Activated CD4-positive, alpha-beta T cell treated with anti-CD3 and anti-CD28 coated beads, Interleukin-10, Interleukin-2, amounts not matched to agents 100 ng/mL and 50 ng/mL, durations not matched to agents 16 hours and 8 hours (primary cell): ENCODE measurements at places on chromosomes 4 and X.

DNA sequence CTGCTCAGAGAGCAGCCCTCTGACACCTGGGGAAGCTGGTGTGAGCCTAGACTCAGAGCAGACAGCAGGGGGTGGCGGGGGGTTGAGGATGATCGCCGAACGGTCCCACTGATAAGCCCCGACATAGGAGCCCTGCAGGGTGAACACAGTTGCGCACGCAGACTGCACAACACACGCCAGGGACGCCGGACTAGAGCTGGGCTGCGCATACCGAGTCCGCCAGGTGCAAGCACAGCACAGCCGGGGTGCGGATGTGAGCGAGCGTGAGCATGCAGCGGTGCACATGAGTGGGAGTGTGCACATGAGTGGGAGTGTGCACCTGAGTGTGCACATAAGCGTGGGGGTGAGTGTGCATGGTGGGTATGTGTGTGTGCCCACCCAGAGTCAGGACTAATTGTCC lies 36.7 kb downstream of the FAM53A start:
- no peak for DNase-seq

- no peak for DNase-seq
Measured at GRCh38 chr4:145533001-145533400, 51.3 kb downstream of the SMAD1 start.

DNA sequence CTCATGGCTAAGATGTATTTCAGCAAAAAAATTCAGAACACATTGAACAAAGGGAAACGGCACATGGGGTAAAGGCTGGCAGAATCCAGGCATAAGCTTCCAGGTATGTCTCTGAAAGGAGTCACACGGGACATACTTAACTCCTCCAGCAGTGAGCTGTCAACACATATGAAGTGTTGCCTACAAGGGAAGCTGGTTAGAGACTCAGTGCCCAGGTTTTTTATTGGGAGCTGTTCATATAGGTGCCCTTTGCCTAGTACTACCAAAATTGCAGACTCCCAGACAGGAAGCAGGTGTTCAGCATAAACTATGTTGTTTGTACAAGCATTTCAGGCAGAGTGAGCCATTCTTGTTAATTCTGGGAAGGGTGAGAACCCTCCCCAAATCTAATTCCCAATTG lies 77.4 kb upstream of the PUDP start:
- no peak for DNase-seq

DNA sequence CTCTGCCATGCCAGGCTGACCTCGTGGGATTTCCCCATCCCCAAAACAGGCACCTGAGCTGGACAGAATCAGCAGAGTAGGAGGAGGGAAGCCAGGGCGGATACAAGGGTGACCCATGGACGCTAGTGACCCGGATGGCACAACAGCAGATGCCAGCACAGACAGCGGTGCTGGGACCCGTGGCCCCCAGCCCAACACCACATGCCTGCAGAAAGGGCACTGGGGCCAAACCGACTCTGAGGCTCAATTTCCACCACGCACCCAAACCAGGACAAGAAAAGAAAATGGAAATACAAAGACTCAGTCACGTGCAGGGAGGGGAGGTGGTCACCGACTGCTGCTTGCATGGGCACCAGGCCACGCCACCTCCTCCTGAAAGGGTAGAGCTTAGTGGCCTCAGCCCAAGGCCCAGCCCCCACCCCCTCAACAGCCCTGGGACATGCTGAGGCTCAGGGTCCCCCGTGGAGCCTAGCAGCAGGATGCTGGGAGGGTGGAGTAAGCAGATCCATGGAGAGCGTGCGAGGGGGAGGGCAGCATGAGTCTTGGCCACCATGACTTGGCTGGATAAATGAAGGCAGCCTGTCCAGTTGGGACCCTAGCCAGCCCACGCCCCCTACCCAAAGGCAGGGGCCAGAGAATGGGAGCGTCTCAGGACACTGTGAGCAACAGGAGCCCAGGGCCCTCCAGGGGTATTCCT lies 47.7 kb downstream of the C4orf50 start:
- no peak for DNase-seq

DNA sequence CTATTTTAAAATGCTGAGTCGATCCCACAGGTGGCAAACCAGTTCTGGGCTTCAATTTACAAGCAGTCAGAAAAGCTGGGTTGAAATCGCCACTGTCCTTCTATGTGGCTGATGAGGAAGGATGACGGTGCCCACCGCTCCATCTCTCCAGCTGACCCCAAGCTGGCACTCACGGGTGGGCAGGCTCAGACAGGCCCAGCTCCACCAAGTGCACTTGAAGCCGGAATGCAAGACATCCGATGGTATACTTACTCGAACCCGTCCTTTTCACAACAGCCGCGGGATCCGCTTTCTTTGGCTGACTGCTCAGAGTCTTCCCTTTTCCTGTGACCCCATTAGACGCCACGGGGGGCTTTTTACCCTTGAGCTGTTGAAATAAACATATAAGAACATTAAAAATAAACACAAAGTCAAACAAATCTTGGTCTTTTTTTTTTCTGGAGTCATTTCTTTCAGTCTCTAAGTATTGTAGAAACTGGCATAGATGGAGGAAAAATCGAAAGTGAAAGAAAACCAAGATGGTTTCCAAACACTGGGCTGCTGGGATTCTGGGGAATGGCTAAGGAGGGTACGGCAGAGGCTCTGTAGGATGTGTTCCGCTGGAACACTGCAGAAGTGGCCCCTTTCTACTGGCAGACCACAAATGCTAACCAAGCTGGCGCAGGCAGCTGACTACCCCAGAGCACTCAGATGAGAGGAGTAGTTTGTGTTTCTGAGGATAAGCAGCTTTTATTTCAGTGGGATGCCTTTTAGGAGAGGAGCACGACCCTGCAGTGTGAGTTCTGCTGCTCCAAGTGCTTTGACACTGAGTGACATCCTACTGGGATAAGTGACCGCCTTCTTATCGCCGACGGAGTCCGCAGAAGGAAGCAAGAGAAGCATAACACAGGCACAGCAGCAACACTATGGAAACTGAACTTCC lies 160.9 kb downstream of the AFAP1 start:
- no peak for DNase-seq

- no peak for DNase-seq
Measured at GRCh38 chrX:29851857-29852605, 363.3 kb upstream of the MAGEB2 start.

- DNase-seq: no peak
Measured at GRCh38 chr4:178470996-178471784, 1029.0 kb upstream of the AGA start.

GRCh38 chr4:59200992-59201391 lies 1999.1 kb upstream of the ADGRL3 start:
- DNase-seq: no peak

GRCh38 chrX:68945081-68945602 lies 116.3 kb downstream of the EFNB1 start:
- no peak for DNase-seq

DNA sequence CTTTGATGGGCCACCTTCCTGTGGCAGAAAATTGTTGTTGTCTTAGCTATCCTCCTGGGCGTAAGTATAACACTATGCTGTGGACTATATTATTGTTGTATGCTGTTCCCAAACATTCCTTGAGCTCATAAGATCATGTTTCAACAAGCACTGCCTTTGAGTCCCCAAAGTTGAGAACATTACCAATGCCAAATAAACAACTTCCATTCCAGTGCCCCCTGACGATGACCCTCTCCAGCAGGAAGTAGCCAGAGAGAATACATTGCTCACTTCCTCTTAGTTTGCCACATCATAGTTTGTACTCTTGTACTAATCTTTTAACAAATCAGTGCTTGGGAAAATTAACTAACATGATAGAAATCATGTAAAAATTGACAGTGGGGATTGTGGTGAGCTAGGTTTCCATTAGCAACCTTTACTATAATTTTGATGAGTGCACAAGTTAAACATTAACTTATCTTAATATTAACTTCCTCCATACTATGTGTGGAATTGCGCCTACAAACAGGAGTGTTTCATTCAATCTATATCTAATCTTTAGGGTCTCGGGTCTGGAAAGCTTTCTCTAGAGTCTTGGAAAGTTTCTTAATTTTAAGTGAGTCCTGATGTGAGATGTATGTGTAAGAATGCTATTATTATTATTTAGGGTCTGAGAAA lies 20.3 kb upstream of the DHX15 start:
- DNase-seq: no peak

DNA sequence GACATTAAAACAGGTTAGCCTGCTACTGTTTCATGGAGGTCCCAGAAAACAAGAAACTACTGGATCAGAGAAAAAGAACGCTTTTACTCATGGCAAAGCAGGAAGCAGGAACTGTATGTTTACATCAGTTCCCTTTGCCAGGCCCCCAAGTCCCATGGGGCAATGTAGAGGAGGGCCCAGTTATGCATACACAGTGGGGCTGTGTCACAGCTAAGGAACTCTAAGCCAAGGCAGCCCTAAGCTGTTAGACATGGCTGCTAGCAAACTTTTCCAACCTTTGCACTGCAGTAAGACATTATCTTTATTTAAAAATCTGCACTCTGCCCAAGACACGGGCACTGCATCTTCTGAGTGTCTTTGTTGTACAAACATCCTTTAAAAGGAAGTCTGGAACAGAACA lies 975.8 kb downstream of the C4orf33 start:
- DNase-seq: no peak

DNA sequence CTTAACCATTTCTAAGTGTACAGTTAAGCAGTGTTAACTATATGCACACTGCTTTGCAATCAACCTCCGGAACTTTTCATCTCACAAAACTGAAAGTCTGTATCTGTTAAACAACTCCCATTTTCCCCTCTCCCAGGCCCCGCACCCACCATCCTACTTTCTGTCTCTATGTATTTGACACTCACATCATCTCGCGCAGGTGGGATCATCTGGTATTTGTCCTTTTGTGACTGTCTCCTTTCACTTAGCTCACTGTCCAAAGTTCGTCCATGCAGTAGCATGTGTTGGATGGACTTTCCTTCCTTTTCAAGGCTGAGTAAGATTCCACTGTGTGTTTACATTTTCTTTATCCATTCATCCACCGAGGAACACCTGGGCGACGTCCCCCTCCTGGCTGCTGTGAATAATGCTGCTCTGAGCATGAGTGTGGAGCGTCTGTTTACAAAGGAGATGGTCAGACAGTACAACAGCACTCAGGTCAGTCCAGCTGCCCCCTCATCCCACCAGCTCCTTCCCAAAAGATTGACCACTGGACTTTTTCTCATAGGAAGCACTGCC lies 39.8 kb downstream of the DCTD start:
- DNase-seq: no peak

DNA sequence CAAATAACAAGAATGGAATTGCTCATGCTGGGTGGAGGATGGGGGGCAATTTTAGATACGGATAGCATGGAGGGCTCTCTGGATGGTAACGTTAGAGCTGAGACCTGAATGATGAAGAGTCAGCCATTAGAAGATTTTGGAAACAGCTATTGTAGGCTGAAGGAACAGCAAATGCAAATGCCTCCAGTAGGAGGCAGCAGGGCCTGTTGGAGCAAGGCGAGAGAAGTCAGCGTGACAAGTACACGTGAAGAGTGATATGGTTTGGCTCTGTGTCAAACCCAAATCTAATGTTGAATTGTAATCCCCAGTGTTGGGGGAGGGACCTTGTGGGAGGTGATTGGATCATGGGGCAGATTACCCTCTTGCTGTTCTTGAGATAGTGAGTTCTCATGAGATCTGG lies 59.3 kb upstream of the SOD3 start:
- peak; percentile 2 for DNase-seq

DNA sequence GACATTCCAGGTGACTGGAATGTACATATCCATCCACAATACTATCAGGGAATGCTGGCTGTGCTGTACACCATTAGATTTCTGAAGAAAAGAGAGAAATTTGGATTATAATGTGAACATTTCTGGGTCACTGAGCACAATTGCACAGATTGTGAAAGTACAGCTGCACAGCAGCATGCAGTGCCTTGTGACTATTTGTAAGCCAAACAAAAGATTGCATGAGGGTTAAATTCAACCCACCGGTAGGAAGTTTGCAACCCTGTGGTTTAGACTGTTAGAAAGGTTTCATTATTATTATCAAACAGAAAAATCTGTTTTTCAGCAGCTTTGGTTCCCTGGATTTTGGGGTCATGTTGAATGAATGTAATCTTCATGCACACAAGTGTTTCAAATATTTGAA lies 24.5 kb downstream of the DDIT4L start:
- DNase-seq: peak; percentile 70

DNA sequence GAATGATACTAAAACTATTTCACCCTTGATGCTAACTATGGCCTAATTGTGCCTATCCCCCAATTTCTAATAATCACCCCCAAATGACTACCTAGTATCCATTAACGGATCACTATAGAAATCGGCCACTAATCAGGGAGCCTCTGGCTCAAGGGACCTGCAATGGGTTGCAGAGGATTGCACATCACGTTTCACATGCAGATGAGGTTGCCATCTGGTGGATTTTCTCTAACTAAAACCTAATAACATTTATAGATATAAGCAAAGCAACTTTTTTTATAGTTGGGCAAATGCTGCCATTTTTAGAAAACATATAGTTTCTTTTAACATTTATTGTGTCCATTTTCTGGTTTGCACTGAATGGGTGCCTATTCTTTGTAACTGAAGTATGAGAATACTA lies 28.3 kb upstream of the ALG13 start:
- peak; percentile 2 for DNase-seq

DNA sequence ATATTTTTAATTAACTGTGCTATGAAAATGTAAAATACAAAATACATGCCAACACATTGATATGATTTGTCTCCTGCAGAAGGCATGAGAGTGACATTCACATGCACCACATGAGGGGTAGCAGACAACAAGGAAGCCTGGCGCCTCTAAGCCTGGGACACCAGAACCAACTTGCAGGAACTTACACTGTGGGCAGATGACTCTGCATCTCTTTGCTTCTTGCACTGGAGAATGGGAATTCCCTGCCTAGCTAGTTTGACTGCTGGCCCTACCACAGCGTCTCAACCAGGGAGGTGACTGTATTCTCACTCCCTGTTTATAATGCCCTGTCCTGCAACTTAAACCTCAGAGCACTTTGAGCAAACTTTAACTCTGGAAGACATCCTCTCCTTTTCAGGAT lies 40.5 kb downstream of the PAGE2 start:
- DNase-seq: no peak

DNA sequence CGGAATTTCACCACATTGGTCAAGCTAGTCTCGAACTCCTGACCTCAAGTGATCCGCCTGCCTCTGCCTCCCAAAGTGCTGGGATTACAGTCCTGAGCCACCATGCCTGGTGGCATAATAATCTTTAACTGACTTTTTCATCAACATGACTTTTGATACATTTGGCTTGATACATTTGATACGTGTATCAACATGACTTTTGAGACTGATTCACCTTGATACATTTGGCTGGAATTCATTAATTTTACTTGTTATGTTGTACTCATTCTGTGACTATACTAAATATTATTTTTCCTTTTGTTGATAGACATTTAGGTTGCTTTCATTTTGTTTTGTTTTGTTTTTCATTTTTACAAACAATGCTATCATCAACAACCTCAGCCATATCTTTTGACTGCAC lies 6.3 kb downstream of the TMEM154 start:
- no peak for DNase-seq

- DNase-seq: peak; percentile 68
Measured at GRCh38 chr4:102343964-102344519, 1.2 kb downstream of the SLC39A8 start.

DNA sequence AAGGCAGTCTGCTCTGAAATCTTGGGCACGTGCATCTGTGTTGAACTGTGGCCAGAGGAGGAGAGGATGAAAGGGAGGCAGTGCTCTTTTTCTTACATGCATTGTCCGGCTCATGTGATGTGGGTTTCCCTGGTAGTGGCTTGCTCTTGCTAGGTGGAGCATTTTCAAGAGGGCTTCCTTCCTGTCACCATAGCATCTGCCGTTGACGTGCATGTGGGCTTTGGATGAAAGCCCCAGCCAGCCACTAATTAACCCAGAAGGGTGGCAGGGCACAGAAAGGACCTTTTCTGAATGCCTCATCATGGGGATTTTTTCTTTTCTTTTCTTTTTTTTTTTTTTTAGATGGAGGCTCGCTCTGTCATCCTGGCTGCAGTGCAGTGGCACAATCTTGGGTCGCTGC lies 121.3 kb downstream of the GPR143 start:
- DNase-seq: peak; percentile 37
